ENCODE measurements at places on chromosomes 7 and 10. TPM values are rescaled to one million over a fixed set of nuclear protein-coding genes. Genes with fewer than 3 reads are reported as not detected.

The PLAC9 gene
- not detected for total RNA-seq

DNA sequence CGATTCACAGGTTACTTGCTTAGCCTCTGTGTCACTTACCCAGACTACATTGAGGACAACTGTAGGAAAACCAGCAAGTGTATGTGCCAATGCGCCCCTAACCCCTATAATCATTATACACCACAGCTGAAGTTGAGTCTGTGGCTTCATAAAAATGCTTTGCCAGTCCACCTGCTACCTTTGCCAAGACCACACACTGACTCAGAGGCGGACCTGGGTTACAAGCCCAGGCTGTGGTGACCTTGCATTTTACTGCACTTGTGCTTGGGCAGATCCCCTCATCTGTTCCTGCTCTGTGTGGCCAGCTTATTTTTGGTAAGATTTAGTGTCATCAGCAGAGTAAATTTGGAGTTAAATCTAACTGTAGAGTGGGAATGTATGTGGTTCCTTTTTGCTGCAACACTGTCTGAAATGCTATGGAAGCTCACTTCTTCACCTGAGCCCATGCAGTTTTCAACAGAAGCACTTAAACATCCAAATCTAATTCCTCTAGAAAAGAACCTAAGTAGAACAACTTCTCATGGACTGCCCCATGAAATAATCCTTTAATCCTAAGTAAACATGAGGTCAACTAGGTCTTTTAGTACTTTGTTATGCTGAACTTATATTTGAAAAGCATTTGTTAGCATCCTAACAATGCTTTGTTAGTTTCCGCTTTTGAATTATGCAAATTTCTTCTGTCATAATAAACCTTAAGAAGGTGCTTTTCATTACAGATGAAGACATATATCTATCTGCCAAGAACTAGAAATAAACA, 96.2 kb upstream of the AMPH start:
- H3K27me3 ChIP-seq = no peaks in the 10 kb centered on the region
- peaks cover 37% of the 10 kb centered on the region for H3K36me3 ChIP-seq
- H3K4me1 ChIP-seq = no peaks in the 10 kb centered on the region
- H3K27ac ChIP-seq = no peak overlapping the region
- no peak for DNase-seq

The PIK3CG gene
- 44.8 TPM for total RNA-seq

- no peaks in the 10 kb centered on the region for H3K36me3 ChIP-seq
- H3K27me3 ChIP-seq = no peaks in the 10 kb centered on the region
- H3K4me3 ChIP-seq = no peak overlapping the region
- no peak overlapping the region for H3K27ac ChIP-seq
- H3K4me1 ChIP-seq = no peaks in the 10 kb centered on the region
- DNase-seq = no peak
Observed at GRCh38 chr10:92993699-92994272, 66.8 kb upstream of the CYP26C1 start.

GRCh38 chr10:125514206-125515162, 168.5 kb downstream of the TEX36 start:
- no peaks in the 10 kb centered on the region for H3K36me3 ChIP-seq
- H3K27me3 ChIP-seq = no peaks in the 10 kb centered on the region
- no peak overlapping the region for H3K27ac ChIP-seq
- no peak for DNase-seq
- no peaks in the 10 kb centered on the region for H3K4me1 ChIP-seq

- no peak overlapping the region for H3K4me3 ChIP-seq
- H3K27ac ChIP-seq = no peak overlapping the region
- no peaks in the 10 kb centered on the region for H3K36me3 ChIP-seq
Observed at GRCh38 chr10:75776738-75777504, 345.5 kb downstream of the LRMDA start.

DNA sequence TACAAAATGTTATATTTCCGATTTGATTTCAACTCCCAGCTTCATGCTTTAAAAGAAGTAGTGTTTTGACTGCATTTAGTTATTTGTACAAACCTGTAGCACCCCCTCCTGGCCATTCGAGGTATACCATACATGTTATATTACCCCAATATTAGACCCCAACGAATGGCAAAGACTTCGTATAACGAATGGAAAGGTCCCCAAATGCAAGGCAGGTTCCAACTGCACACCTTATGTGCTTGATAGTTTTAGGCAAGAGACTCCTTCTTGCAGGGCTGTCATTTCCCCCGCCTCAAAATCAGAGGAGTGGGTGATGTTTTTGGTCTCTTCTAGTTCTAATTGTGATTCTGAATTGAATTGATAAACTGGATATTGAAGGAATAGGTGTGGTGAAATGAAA, 101.1 kb upstream of the TARP start:
- peaks cover 2% of the 10 kb centered on the region for H3K4me1 ChIP-seq
- H3K27me3 ChIP-seq = no peaks in the 10 kb centered on the region
- H3K36me3 ChIP-seq = peaks cover 5% of the 10 kb centered on the region
- H3K27ac ChIP-seq = no peak overlapping the region
- DNase-seq = peak; percentile 72
- H3K4me3 ChIP-seq = no peak overlapping the region

The DUSP5 gene
- 10.8 TPM for total RNA-seq

DNA sequence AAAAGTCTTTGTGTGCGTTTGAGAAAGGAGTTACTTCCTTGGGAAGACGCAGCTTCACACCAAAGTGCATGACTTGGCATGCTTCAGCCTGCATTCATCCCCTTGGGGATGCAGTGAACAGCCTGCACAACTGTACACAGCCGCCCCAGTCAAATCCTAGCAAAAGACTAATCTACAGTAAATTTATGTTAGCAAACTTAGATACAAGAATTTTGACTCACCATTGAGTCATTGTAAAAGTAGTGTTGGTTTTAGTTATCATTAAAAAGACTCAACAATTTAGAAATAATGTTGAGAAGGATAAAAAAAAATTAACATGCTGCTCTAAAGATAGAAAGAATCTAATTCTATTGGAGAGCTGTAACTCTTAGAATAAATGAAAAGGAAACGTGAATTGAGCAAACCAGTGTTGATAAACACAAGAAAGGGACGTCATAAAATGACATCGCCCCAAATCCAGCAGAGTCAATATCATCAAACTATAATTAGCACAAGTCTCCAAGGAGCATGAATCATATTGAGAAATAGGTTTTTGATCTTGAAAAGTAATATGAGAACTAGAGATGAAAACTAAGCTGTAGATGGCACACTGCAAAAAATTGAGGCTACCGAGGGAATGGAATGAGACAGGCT, 11.9 kb upstream of the OPTN start:
- no peaks in the 10 kb centered on the region for H3K27me3 ChIP-seq
- H3K4me1 ChIP-seq = no peaks in the 10 kb centered on the region
- H3K4me3 ChIP-seq = no peak overlapping the region
- no peak overlapping the region for H3K27ac ChIP-seq
- H3K36me3 ChIP-seq = no peaks in the 10 kb centered on the region

The ENTPD1 gene
- total RNA-seq = 108 TPM

The DPYSL4 gene
- 0.22 TPM for total RNA-seq

The MINDY4 gene
- total RNA-seq = 1.1 TPM

- H3K27me3 ChIP-seq = no peaks in the 10 kb centered on the region
- peaks cover 56% of the 10 kb centered on the region for H3K4me1 ChIP-seq
- H3K36me3 ChIP-seq = peaks cover 6% of the 10 kb centered on the region
Observed at GRCh38 chr10:59904426-59905065, 1.8 kb downstream of the CCDC6 start.

GRCh38 chr10:34010891-34011290, 676.4 kb upstream of the NRP1 start:
- no peak overlapping the region for H3K27ac ChIP-seq
- H3K4me1 ChIP-seq = no peaks in the 10 kb centered on the region
- H3K27me3 ChIP-seq = no peaks in the 10 kb centered on the region
- no peaks in the 10 kb centered on the region for H3K36me3 ChIP-seq
- no peak for DNase-seq

GRCh38 chr7:2217716-2218443, 14.9 kb downstream of the MAD1L1 start:
- H3K4me1 ChIP-seq = no peaks in the 10 kb centered on the region
- no peak overlapping the region for H3K27ac ChIP-seq
- H3K36me3 ChIP-seq = no peaks in the 10 kb centered on the region
- no peak for DNase-seq
- no peaks in the 10 kb centered on the region for H3K27me3 ChIP-seq
- H3K4me3 ChIP-seq = no peak overlapping the region

The LIPJ gene
- total RNA-seq = 0.39 TPM

DNA sequence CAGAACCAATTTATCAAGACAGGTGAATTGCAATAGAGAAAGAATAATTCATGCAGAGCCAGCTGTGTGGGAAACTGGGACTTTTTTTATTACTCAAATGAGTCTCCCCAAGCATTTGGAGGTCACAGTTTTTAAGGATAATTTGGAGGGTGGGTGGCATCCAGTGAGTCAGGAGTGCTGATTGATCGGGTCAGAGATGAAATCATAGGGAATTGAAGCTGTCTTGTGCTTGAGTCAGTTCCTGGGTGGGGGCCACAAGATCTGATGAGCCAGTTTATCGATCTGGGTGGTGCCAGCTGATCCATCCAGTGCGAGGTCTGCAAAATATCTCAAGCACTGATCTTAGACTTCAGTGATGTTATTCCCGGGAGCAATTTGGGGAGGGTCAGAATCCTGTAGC, 9.9 kb upstream of the MYO1G start:
- DNase-seq = no peak
- no peak overlapping the region for H3K27ac ChIP-seq
- H3K27me3 ChIP-seq = no peaks in the 10 kb centered on the region

DNA sequence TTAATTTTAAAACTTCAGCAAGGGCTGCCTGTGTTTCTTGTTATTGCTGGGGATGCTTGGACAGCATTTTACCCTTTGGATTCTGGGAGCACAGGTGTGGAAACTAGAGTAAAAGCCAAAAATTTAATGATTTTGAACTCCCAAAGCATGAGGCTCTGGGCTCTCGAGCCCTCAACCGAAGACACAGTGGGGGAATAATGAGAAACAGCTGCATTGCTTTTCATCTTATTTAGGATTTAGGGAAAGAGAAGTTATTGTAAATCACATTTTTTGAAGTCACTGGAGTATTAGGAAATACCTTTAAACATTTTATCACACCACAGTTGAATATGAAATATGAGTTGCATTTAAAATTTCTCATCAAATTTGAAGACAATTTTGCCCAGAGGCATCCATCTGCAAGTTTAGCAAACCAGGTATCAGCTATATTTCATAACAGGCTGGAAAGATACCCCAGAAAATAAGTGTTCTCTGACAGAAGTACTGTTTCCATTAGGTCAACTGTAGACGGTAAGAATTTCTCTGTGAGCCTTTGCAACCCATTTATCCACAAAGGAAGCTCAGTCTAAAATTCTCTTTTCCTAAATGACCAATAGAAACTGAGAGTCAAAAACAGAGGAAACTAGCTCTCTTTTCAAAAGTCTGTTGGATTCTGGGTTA, 290.6 kb upstream of the PHYHIPL start:
- no peaks in the 10 kb centered on the region for H3K4me1 ChIP-seq
- DNase-seq = no peak
- no peaks in the 10 kb centered on the region for H3K27me3 ChIP-seq

The LAMTOR4 gene
- total RNA-seq = 214 TPM

- no peaks in the 10 kb centered on the region for H3K27me3 ChIP-seq
- H3K4me3 ChIP-seq = no peak overlapping the region
- no peak for DNase-seq
Observed at GRCh38 chr7:18513343-18513742, 17.8 kb downstream of the HDAC9 start.

DNA sequence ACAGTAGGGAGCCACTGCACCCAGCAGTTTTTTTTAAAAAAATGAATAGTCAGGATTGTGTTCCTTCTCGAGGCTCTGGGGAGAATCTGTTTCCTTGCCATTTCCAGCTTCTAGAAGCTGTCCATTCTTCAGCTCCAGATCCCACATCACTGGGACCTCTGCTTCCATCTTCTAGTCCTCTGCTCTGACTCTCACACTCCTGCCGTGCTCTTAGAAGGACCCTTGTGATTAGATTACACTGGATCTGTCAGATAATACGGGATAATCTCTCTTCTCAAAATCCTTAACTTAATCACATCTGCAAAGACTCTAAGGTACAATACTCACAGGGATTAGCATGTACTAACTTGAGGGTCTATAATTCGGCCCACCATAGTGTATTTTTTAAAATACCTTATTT, 158.9 kb upstream of the SP4 start:
- H3K27ac ChIP-seq = no peak overlapping the region
- H3K36me3 ChIP-seq = no peaks in the 10 kb centered on the region
- no peaks in the 10 kb centered on the region for H3K27me3 ChIP-seq
- no peak for DNase-seq
- no peak overlapping the region for H3K4me3 ChIP-seq

- no peaks in the 10 kb centered on the region for H3K27me3 ChIP-seq
- H3K4me1 ChIP-seq = no peaks in the 10 kb centered on the region
- no peak overlapping the region for H3K4me3 ChIP-seq
- H3K36me3 ChIP-seq = no peaks in the 10 kb centered on the region
Observed at GRCh38 chr10:31304291-31304970, 14.6 kb upstream of the ZEB1 start.

The JAZF1 gene
- 42.3 TPM for total RNA-seq

GRCh38 chr7:152891837-152892236, 132.3 kb downstream of the ACTR3B start:
- no peaks in the 10 kb centered on the region for H3K36me3 ChIP-seq
- H3K27me3 ChIP-seq = no peaks in the 10 kb centered on the region
- H3K27ac ChIP-seq = no peak overlapping the region
- no peak overlapping the region for H3K4me3 ChIP-seq
- H3K4me1 ChIP-seq = no peaks in the 10 kb centered on the region

GRCh38 chr7:36949711-36950600, 225.7 kb upstream of the AOAH start:
- H3K27ac ChIP-seq = no peak overlapping the region
- no peaks in the 10 kb centered on the region for H3K27me3 ChIP-seq
- no peak for DNase-seq
- no peak overlapping the region for H3K4me3 ChIP-seq
- H3K36me3 ChIP-seq = peaks cover 8% of the 10 kb centered on the region

The GBX1 gene
- total RNA-seq = not detected

GRCh38 chr7:15489383-15489782, 72.4 kb downstream of the AGMO start:
- H3K36me3 ChIP-seq = no peaks in the 10 kb centered on the region
- no peak overlapping the region for H3K4me3 ChIP-seq
- no peak for DNase-seq
- no peaks in the 10 kb centered on the region for H3K4me1 ChIP-seq
- H3K27ac ChIP-seq = no peak overlapping the region

- no peak for DNase-seq
- peaks cover 9% of the 10 kb centered on the region for H3K4me1 ChIP-seq
- H3K36me3 ChIP-seq = peaks cover 8% of the 10 kb centered on the region
- H3K4me3 ChIP-seq = no peak overlapping the region
- no peaks in the 10 kb centered on the region for H3K27me3 ChIP-seq
- H3K27ac ChIP-seq = no peak overlapping the region
Observed at GRCh38 chr10:100223879-100224278, 5.5 kb downstream of the CHUK start.

The MYL10 gene
- not detected for total RNA-seq

Data from B cell (primary cell).